Stomach (tissue), 19 donors: ENCODE measurements at places on chromosomes 7 and 10. TPM values are rescaled to one million over a fixed set of nuclear protein-coding genes. Genes with fewer than 3 reads are reported as not detected.

- no peak for DNase-seq
These were observed 7.3 kb upstream of the CLCN1 start for GRCh38 chr7:143308632-143309031.

DNA sequence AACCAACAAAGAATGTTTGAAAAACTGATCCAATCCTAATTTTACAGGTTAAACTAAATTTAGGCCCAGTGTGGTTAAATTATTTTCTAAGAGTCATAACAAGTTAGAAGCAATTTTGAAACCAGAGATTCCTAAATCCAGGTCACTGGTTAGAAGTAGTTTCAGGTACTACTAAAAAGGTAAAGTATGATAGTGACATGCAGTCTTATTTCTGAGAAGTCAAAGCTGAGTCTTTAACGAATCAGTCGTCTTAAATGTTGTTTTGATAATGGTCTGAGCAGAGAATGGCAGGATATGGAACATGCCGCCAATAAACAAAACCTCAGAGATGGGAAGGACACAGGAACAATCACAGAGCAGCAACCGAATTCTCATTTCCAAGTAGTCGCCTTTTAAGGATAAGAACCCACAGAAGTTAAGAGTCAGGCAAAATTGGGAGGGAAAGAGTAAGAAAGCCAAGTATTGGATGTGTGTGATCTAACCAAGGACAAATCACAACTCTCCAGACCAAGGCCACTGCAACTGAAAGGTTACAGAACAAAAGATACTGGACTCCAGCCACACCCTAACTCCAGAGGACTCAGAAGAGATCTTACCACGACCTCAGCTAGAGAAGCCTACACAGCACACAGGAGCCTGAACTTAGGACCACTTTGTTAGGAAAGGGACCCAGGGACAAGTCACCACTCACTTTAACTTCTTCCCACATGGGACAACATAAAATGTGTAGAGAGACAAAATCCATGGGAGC is 19.7 kb downstream of the TMEM243 start:
- DNase-seq, result no peak

RARRES2 gene
- total RNA-seq, result 33.5 TPM

GRCh38 chr7:28623105-28623730 is 210.9 kb downstream of the CREB5 start:
- no peak for DNase-seq

LLCFC1 gene
- not detected for total RNA-seq

- DNase-seq, result no peak
These were observed 16.0 kb downstream of the FZD1 start for GRCh38 chr7:91280185-91280584.

GRCh38 chr10:121088524-121088923 is 237.4 kb downstream of the WDR11 start:
- DNase-seq, result peak; percentile 60

DNA sequence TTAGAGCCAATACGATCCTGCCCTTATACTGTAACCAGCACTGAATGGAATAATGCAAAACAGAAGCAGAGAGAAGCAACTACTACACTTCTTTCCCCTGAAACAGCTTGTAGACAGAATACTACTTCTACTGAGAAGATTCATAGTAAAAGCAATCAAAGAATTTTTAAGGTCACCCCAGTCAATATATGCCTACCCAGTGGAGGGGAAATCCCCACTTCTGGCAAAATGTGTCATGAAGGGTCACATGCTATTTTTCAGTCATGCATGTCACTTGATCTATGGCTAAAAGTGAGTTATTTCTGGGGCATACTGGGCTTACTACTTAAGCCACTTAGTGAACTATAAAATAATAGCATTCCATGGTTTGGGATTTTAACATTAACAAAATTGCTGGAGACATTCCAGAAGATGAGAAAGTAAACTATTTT is 25.6 kb downstream of the IRF5 start:
- no peak for DNase-seq
